ENCODE measurements at places on chromosomes 11 and 22. TPM values are rescaled to one million over a fixed set of nuclear protein-coding genes. Genes with fewer than 3 reads are reported as not detected.

Gene ANO9
- total RNA-seq, result 9.2 TPM

DNA sequence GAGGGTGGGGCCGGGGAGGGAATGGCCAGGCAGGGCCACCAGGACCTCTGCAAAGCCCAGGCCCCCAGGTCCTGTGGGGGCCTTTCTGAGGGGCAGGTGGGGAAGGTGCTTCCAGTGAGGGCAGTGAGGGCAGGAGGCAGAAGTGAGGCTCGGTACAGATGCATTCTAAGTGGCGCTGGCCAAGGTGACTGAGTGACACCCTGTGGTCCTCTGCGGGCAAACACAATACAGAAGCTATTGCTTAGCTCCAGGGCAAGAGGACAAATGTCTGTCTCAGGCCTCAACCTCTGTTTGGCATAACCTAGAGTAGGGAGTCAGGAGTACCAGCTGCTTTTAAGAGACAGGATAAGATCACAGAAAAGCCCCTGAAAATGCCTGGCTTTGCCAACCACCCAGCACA, 31.3 kb downstream of the B3GAT1 start:
- no peak for DNase-seq

- no peak for DNase-seq
Measured at GRCh38 chr11:80173371-80174136, 732.7 kb upstream of the TENM4 start.

- no peak for DNase-seq
Measured at GRCh38 chr11:121555121-121555520, 102.4 kb upstream of the SORL1-AS1 start.

DNA sequence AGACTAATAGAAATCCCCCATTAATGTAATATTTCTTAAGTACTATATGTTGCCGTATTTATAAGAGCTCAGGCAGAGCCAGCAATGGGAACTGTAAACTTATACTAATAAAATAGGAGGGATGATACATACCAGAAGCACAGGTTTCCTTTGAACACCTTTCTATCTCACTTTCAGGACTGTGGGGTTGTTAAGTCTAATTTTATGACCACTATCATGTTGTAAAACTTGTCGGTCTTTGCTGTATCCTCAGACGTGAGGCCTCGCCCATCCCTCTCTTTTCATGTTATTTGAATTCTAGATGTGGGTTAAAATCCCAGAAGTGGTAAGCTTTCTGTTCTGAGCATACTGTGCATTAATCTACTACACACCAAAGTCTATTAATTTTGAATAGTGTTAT, 1083.5 kb upstream of the TENM4 start:
- DNase-seq, result no peak

- DNase-seq, result no peak
Measured at GRCh38 chr11:28910926-28911325, 802.7 kb downstream of the METTL15 start.

Gene SCUBE2
- total RNA-seq, result 0.87 TPM

GRCh38 chr11:135006800-135007199, 594.8 kb upstream of the B3GAT1 start:
- DNase-seq, result no peak
